ENCODE measurements at places on chromosomes 7 and 10.

DNA sequence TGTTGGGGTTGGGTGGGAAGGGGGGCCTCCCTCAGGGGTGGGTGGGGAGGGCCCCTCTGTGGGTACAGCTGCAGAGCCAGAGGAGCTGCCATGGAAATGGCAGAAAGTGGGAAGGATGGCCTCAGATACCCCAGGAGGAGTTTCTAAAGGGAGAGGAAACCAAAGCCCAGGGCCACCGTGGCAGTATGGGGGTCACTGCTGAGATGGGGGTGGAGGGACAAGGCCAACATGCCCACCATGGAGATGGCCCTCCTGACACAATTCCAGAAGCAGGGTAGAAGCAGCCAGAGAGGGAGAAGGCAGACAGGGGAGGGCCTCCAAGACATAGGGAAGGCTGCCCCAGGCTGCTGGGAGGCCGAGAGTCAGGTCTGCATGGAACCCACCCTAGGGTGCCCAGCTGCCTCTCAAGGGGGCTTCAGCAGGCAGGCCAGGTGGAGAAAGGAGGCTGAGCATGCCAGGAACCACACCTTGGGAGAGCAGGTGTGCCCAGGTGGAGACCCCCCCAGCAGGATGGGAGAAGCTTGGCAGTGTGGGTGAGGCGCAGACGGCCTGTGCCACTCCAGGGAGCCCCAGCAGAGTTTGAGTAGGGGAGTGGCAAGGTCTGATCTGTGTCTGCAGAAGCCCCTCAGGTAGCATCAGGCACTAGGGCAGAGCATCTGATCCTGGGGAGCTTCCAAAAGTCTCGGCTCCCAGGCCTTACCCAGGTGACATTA lies 146.8 kb downstream of the ARHGAP22 start:
- DNase-seq = no peak

DNA sequence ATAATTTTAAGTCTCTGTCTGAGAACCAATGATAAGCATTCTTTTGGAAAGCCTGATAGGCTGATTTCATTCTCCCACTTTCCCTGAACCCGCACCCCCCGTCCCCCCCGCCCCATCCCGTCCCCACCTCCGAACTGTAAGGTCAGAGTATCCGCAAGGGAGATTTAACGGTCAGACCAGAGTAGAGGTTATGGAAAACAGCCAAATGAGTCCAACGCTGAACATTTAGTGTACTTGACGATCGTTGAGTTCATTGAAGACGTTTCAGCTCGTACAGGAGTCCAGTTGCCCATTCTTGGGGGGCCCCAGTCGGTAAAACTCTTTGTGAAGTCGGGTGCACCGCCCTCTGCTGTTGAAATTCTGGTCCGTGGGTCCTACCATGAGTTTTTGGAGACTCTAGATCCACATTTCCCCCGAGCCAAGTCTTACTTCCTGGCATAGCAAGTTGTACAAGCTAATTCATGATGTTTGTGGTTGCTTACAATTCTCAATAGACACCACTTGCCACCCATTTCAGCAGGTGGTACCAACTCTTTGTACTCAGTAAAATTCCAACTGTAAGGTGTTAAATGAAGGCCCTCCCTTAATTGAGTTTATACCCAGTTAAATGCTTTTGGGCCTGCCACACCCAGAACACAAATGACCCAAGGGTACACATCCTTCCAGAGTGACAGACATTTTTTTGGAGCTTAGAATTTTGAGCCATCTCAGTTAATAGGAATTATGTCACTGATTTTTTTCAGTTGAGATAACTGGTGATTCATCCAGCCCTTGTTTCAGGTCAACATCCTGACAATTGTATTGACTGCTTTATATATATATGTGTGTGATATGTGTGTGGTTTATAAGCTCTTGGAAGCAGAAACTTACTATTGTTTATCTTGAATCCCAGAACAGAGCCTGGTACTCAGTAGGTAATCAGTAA lies 1.2 kb downstream of the MARCHF5 start:
- DNase-seq = no peak

- DNase-seq = no peak
Measured at GRCh38 chr7:90347759-90348158, 1.2 kb downstream of the GTPBP10 start.

GRCh38 chr7:23247046-23247602 lies 549 bp downstream of the GPNMB start:
- no peak for DNase-seq

DNA sequence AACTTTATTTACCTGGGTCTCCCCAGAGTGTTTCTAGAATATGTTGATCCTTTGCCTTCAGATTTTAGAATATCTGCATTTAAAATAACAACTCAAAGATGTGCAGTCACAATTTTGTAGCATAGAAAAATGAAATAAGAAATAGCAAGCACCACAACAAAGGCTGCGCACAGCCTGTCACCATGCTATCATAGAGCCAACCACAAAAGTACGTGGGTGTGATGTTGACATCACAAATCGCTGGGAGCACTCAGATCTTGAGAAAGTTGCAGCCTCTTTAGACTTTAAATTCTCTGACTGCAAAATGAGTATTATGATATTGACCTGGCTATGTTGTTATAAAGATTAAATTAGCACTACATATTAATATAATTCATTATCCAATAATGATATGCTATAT lies 177.9 kb downstream of the TNS3 start:
- no peak for DNase-seq

- no peak for DNase-seq
Measured at GRCh38 chr7:48454750-48455192, 283.5 kb downstream of the ABCA13 start.

DNA sequence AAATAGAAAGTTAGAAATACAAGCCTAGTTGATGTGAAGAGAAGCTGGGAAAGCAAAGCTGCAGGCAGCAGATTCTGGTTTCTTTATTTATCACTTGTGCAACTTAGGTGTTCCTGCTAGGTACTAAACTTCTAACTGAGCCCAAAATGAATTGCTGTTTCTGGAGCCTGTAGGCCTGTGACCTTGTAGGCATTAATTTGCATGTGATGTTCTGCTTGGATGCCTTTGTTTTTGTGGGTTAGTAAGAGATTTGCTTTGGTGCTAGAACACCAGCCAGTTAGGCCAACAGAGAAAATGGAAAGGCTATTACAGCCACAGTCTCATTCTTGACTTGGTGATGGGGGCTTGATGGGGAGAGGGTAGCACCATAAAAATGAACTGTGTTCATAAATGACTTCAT lies 370.7 kb downstream of the PPP1R3A start:
- DNase-seq = no peak

DNA sequence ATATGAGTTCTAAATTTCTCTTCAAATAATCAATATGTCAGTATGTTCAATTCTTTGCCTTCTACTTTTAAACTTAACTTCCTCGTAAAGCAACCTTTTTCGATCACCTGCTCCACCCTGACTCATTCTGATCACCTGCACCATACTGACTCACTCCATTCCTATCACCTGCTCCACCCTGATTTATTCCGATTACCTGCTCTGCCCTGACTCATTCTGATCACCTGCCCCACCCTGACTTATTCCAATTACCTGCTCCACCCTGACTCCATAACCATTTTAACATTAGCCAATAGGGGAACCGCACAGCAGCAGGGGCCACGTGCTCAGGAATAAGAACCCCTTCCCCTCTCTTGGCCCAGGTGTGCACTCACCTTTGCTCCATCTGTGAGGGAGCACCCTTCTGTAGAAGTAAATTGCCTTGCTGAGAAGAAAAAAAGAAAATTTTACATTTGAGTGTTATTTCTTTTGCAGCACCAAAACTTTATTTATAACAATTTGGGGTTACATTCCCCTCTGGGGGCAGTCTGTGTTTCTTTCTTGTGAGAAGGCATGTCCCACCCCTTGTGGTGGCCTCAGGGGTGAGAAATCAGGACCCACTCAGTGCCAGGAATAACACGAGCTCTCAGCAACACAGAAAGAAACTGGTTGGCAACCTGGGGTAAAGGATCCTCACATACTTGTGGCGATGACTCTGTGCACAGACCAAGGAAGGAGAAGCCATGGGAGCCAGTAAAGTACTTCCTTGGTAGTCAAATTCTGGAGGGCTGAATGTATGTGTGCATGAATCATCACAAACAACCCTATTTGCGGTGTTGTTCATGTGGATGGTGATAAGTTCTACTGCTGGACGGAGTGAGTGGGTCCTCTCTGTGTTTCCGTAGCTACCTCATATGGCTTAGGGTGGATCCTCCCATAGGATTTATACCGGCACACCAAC lies 29.4 kb upstream of the PPP1R9A start:
- no peak for DNase-seq

- no peak for DNase-seq
Measured at GRCh38 chr7:50795831-50796230, 13.1 kb upstream of the GRB10 start.

DNA sequence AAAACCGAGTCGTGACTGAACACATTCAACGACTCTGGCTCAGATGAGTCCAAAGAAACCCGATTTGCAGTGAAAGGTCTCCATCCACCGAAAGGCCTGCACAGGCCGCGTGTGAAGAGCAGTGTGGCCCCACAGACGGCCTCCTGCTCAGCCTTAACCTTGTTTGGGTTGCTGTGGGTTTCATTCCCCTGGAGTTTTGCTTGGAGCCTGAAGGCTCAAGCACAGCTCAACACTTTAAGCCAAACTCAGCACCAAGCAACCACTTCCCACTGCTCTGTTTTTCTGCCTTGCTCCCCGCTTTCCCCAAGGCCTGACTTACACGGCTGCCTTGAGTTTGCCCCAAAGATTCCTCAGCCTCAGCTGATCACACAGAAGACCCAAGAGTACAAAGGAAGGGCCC lies 398.2 kb upstream of the NFE2L3 start:
- no peak for DNase-seq

DNA sequence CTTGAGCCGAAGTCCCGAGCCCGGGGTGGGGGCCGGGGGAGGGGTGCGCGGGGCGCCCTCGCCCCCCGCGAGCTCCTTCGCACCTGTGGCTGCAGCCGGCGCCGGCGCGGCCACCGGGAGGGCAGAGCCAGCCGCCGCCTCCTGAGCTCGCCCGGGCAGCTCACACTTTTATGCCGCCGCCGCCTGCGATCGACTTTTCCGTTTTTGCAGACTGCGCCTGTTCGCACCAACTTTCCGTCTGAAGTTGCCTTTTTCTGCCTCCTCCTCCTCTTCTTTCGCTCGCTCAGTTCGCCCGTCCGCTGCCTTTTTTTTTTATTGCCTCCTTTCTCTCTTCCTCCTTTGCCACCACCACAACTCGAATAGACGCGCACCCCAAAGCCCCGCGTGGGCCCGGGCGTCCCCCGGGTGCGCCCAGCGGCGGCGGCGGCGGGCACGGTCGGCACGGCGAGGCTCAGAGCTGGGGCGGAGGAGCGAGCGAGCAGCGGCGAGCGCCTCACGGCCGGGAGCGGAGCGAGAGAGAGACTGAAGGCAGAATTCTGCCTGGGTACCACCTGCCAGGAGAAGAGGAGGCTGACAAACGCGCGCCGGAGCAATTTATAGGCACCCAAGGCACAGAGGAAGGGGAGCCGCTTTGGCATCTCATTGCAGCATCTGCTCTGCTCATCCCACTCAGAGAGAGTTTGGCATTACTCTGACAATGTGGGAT lies at the start of gene C1QL3:
TSS of gene C1QL3 (minus strand) at position 569 of the 706 bp plus-strand sequence. CDS start 814 bp downstream, outside the sequence.
- DNase-seq = no peak

DNA sequence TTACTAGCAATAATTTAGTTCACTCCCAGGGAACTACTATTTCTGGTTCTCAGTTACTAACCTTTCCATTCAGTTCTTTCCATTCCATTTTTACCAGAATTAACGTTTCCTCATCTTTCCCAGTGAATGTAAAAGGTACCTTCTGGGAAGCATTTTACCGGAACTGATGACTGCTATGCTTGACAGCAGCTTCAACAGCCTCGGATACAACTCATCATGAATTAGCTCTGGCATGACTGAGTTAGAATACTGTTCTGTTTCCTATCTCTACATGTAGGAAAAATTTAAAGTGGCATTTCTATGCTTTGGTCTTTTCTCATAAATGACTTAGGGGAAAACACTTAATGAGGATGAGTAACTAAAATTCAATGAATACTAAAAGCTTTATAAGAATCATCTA lies 18.6 kb downstream of the TAS2R41 start:
- no peak for DNase-seq

DNA sequence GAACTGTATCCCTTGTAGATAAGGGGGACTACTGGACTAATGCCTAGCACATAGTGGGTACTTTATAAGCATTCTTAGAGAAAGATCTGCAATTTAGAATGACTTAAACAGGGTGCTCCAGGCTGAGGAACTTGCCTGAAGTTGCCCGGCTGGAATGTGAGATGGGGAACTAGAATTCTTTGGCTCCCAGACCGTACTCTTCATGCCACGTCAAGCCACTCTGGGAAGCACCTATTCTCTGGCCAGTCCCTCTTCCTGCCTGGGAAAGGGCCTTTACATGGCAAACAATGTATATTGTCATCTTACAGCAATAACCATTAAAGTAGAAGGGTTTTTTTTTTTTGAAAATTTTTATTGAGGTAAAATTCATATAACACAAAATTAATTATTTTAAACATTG lies 34.5 kb downstream of the ATXN7L1 start:
- DNase-seq = no peak

- DNase-seq = no peak
Measured at GRCh38 chr10:43340101-43340500, 31.3 kb upstream of the FXYD4 start.

- DNase-seq = no peak
Measured at GRCh38 chr10:13018171-13018570, 16.7 kb upstream of the CCDC3 start.

- DNase-seq = no peak
Measured at GRCh38 chr10:118080817-118081216, 34.1 kb upstream of the RAB11FIP2 start.

DNA sequence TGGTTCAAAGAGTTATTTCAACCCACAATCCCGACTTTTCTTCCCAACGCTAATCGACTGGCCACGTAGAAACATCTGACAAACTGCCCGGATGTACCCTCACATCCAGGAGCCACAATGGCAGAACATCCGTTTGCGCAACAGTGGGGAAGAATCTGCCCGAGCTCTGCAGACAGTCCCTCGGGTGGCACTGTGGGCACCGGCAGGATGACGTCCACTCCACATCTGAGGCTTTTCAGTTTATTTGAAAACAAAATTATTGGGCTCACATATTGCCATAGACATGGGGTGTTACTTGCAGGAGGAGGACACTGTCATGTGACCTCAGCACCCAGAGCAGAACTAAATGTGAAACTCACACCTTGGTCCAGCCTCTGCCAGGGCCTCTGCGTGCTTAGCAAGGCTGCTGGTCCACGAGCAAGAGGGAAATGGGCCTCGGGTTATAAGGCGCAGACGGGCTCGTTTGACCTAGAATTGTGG lies 84.1 kb downstream of the MKI67 start:
- no peak for DNase-seq

DNA sequence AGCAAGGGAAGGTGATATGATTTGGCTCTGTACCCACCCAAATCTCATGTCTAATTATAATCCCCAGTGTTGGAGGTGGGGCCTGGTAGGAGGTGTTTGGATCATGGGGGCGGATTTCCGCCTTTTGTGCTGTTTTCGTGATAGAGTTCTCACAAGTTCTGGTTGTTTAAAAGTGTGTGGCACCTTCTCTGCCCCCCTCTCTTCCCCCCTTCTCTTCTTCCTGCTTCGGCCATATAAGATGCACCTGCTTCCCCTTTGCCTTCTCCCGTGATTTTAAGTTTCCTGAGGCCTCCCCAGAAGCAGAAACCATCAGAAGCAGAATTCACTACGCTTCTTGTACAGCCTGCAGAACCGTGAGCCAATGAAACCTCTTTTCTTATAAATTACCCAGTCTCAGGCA lies 21.1 kb downstream of the BTRC start:
- no peak for DNase-seq
